ENCODE measurements at places on chromosomes 1 and 21.

DNA sequence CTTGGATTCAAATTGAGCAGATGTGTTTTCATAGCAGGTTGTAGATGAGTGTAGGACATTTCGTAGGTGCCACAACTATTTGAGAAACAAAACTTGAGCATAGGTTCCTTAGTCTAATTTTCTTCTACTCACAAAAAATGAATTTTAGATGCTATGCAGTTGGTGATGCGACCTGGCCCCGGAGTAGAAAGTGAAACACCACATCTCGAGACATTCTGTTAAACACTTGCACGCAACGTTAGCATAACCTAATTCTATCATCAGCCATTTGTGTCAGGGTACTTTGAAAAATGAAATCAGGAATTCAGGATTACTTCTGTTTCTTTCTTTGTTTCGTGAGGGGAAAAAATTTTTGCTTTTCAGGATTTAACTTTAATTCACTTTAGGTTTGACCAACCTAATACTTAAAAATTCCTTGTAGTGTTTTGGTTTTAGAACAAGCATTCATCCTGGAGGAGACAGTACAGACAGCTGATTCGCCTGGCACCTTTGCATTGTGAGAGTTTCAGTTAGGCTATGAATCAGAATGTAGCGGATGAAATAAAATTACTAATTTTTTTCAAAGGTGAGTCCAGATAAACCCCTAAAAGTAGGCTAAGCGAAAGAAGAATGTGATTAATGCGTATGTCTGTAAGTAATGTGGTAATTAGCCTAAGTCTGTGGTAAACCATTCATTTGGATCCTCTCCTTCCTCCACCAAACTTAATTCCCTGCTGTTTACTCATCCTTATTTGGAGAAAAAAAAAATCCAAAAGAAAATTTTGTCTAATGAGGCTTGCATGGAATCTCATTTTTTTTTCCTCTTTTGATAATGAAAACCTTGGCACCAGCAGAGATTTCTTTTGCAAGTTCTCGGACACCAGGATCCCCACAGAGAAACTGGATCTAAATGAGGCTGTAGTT lies 44.9 kb downstream of the MAP3K21 start:
- DNase-seq = no peak

DNA sequence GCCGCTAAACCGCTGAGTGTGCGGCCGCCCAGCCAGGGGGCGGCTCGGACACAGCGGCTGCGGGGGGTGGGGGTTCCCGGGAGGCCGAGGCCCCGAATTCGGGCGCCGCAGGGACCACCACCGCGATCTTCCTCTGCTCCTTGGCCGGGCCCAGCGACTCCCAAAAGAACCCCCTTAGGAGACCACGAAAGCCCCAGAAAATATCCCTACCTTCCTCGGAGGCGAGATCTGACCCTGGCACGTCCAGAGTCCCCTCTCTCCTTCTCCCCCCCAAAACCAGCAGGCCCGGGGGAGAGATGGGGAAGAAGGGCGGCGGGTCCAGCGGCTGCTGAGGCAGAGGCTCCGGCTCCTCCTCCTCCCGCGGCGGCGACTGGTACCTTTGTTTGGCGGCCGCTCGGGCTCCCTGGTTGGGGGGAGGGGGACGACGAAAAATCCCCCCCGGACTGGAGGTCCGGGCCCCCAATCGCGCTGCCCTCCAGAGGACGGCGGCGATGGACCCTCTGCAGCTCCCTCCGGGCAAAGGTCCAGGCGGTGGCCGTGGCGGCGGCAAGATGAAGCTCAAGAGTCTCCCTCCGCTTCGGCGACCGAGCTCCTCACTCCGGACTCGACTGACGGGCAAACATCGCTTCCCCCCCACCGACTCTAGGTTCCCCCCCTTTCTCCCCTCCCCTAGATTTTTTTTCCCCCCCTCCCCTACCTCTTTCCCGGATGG lies at the start of gene ARID4B:
Gene ARID4B (minus strand): TSS at position 621 of the 712 bp plus-strand sequence. CDS start 1,260 bp downstream, outside the sequence.
- DNase-seq = no peak

DNA sequence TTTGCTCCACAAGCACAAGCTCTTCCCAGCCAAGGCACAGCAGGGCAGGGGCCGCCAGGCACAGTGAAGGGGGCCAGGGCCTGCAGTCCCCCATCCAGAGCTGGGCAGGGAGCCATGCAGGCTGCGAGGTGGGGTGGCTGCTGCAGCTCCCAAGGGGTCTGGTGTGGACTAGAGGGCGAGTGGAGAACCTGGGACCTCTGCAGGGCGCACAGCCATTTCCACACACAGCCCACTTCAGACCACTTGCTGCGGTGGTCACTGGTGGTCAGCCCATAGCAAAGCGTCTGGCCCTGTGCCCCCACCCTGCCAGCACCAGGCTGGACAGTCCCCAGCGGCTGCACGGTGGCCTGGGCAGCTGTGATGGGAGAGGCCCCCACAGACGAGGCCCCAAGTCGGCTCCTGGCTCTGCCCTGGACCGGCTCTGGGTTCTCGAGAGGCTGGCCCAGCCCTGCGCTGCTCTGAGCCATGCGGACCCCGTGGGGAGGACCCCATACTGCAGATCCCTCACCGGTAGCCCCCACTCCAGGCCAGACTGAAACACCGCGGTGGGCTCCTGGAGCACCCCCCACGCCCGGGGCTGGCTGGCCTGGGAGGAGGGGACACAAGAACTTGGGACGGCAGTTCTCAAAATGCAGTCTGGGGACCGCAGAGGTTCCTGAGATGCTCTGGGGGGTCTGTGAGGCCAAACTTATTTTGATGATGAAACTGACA lies 47.1 kb upstream of the COL6A2 start:
- no peak for DNase-seq

- no peak for DNase-seq
These were observed 193.1 kb upstream of the DAB1 start for GRCh38 chr1:57616921-57617320.

DNA sequence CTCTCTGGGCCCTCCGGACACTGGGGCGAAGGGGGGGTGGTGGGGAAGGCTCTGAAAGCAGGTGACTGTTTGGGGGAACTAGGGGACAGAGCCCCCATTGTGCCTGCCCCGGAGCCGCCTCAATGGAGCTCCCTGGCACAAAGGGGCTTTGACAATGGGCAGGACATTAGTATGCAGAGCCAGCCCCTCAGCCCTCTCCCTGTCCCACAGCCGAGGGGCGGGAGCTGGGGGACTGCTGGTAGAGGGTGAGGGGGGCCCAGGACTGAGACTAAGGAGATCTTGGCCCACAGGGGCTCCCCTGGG lies 7.8 kb downstream of the KCNJ10 start:
- DNase-seq = no peak

GRCh38 chr1:183670169-183670568 lies 17.1 kb upstream of the APOBEC4 start:
- no peak for DNase-seq

DNA sequence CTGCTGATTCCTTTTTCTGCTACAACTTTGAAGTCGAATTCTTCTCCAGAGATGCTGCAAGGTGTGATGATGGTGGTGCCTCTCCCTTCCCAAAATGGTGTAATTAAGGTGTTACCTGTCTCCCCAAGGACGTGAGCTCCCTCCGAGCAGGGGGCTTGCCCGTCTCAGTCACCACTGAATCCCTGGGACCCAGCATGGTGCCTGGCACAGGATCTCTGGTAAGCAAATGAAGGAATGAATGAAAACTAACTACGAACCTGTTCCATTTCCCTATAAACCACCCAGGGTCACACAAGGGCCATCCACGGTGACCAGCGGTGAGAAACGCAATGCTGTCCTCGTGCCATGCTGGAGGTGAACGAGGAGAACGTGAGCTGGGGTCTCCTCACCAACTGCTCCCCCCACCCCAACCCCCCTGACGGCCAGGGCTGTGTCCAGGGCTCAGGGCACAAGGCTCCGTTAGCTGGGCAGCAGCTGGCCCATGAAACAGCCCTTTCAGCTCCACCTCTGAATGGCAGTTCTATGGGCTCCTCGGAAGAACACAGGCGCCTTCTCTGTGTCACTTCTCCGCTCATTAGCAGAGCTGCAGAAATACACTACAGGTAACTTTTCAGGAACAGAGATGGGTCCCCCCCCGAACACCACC lies 2.2 kb upstream of the MATN1 start:
- no peak for DNase-seq

DNA sequence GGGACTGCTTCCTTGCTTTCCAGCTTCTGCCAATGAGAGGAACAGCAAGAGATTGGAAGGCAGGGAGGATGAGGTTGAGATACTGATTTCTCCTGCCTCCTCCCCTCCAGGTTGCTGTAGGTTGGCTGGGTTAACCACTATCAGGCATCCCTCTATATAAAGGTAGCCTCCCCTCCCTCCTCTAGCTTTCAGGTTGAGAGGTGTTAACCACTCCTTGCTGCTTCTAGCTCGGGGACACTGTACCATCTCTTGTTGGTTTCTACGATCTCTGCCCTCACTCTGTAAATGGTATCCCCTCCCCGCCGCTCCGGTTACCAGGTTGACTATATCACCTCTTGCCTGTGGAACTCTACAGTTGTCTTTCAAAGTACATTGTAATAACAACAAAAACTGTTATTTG lies 16.7 kb downstream of the LPAR3 start:
- no peak for DNase-seq

- no peak for DNase-seq
These were observed 11.3 kb downstream of the RAB29 start for GRCh38 chr1:205763980-205764379.

DNA sequence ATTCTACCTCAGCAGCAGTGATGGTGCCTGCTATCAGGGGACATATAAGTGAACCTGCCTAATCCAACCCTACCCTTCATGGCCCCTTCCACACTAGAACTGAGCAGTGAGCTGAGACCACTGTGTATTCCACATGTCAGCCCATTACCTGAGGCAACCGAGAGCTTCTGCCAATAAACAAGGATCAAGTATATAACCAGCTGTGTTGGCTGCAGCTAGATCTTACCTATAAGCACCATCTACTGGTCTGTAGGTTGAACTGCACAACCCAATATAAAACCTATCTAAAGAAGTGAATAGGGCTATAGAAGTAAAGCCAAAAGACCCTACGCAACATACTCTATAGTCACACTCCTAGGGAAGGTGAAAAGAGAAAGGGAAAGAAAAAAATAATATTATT lies 376.9 kb downstream of the HHIPL2 start:
- no peak for DNase-seq

- no peak for DNase-seq
These were observed 89.6 kb downstream of the CCDC185 start for GRCh38 chr1:223482766-223483165.

DNA sequence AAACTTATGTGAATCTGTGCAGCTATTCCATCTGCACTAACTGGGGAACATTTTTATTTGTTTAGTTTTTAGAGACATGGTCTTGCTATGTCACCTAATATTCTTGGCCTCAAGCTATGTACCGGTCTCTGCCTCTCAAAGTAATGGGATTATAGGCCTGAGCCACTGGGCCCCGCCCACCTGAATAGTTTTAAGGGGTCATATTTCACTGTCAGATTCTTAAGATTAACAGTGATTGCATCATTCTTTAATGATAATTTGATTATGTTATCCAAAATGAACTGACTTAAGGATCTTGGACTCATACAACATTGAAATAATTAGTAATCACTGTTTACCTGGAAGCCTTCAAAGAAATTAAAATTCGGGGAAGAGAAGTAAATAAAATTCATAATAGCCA lies 12.6 kb upstream of the KLF18 start:
- no peak for DNase-seq

- no peak for DNase-seq
These were observed 12.2 kb upstream of the RIPK4 start for GRCh38 chr21:41778930-41779600.

GRCh38 chr1:94471271-94471670 lies 53.1 kb downstream of the ABCD3 start:
- DNase-seq = no peak

DNA sequence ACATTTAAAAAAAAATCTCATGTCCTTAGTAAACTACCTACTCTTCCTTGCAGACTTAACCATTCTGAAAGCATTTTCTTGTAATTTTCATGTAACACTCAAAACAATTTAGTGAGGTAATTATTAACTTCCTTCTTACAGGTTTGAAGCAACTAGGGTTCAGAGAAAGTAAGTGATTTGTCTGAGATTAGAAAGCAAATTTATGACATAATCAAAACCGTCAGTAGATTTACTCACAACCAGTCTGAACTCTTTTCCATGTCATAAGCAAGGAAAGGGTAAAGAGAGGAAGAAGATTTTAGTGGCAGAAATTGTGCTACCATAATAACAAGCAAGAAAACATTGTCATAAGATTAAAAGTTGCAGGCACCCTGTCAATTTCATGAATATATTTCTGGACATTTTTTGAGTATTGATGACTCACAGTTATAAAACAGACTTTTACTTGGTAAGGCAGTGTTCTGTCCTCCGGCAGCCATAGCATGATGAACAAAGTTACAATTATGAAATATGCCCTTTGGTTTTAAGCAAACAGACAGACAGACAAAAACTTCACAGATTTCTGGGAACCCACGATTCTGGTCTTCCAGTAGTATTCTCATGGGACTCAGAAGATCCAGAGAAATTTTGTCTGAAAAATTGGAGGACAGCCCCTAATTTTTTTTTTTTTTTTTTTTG lies 707.2 kb downstream of the RWDD3 start:
- DNase-seq = no peak

DNA sequence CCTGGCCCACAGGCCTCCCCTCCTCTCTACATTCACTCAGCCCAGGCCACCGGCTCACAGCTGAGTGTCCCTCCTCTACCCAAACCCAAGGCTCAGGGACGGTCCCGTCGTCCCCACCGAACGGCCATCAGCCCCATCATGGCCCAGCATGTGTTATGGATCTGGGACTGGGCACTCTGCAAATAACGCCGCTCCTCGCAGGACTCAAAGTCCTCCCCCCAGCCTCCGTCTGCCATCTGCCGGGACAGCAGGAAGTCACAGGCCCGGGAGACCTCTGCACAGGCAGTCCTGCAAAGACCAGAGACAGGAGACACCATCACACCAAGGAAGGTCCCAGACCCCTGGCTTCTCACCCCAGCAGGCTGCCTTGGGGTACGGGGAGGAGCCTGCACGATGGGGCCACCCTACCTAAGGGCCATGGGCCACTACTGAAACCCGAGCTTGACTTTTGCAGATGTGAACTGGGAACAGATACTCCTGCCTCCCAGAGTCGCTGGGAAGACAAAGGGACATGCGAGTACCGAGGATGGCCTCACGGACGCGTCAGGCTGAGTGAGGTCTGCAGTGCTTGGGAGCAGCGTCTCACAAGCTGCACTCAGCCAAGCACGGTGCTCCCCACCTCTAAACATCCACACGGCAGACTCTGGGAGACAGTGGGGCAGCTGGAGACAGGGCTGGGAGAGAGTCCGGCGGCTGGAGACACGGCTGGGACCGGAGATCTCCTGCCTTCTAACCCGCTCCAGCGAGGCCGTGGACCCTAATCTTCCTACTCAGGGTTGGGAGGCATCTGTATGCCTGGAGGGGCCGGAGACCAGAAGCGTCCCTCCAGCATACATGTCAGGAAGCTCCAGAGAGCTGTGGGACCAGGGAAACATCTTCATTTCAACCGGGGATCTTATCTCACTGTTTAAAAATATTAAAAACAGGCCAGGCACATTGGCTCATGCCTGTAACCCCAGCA lies 10.4 kb upstream of the SPATC1L start:
- no peak for DNase-seq

GRCh38 chr1:162023547-162024501 lies at the start of gene OLFML2B:
Gene OLFML2B, minus strand, starts transcription at chr1:162023869. Its CDS starts 439 bp downstream, at chr1:162023430.
- peak; percentile 40 for DNase-seq

Measured in stimulated activated CD4-positive, alpha-beta T cell treated with anti-CD3 and anti-CD28 coated beads, Interleukin-1b, Interleukin-23, amount 100 ng/mL, for 48 hours (primary cell).